ENCODE measurements at places on chromosomes 12 and 14.

GRCh38 chr12:42862055-42862454, 272.5 kb upstream of the PRICKLE1 start:
- no peak for DNase-seq

DNA sequence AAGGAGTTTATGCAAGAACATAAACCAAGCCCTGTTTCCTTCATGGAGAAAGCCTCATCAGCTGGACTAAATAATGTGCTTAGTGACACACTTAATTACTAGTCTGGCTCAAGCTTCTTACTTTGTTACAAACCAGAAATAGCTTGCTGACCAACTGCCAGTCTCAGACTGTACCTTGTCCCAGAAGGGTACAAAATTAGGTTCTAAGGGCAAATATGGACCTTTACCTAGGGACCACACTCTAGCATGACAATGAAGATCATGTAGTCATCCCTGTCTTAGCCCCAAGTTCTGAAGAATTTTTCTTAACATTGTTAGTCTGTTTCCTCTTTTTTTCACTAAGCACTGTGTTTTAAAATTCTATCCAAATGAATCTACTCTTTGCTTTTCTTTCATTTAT, 2.2 kb downstream of the AMN1 start:
- DNase-seq, result no peak

GRCh38 chr12:92988622-92989130, 59.6 kb upstream of the EEA1 start:
- no peak for DNase-seq

- DNase-seq, result no peak
Observed at GRCh38 chr12:96513681-96514080, 24.3 kb downstream of the CFAP54 start.

DNA sequence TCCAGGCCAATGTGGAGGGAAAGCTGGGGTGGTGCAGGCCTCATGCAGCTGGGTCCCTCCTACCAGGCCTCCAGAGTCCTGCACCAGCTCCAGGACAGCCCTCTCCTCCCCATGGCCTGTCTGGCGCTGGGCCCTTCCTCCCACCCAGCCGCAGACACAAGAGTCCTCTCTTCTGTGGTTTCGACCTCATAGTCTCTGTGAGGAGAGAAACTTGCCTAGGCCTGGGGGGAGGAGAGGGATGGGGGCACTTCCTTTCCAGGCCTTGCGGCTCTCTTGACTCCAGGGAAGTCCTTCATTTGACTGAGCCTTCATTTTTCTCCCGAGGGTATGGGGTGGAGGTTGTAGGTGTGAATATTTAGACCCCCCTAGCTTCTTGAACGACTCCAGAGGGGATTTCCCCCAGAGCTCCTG, 2.3 kb downstream of the MMP14 start:
- DNase-seq, result no peak

DNA sequence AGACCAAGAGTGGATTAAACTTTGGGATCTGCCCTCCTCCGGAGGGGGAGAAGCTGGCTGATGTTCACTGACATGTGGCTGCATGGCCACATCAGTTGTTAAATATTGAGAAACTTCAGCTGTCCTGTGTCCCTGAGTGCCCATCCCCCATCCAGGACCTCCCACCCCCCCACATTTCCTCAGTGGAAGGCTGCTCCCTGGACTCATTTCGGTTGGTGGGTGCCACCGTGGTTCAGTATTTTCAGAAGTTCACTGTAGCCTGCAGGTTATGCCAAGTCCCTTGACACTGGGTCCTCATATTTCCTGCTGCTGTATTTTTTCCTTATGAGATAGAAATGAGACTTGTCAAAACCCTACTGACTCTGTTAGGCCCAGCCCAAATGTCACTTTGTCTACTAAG, 302.4 kb downstream of the CACNA1C start:
- DNase-seq, result no peak

GRCh38 chr12:59372956-59373355, 222.9 kb upstream of the SLC16A7 start:
- DNase-seq, result no peak

All from stimulated activated CD8-positive, alpha-beta memory T cell treated with anti-CD3 and anti-CD28 coated beads, Interleukin-4, amount 100 ng/mL, for 4 hours (primary cell).